Left lung (tissue), 14 donors: ENCODE measurements at places on chromosomes 6 and 20. TPM values are rescaled to one million over a fixed set of nuclear protein-coding genes. Genes with fewer than 3 reads are reported as not detected.
A peak's percentile ranks its signal among the peaks of the same experiment; 100 is the strongest.

DNA sequence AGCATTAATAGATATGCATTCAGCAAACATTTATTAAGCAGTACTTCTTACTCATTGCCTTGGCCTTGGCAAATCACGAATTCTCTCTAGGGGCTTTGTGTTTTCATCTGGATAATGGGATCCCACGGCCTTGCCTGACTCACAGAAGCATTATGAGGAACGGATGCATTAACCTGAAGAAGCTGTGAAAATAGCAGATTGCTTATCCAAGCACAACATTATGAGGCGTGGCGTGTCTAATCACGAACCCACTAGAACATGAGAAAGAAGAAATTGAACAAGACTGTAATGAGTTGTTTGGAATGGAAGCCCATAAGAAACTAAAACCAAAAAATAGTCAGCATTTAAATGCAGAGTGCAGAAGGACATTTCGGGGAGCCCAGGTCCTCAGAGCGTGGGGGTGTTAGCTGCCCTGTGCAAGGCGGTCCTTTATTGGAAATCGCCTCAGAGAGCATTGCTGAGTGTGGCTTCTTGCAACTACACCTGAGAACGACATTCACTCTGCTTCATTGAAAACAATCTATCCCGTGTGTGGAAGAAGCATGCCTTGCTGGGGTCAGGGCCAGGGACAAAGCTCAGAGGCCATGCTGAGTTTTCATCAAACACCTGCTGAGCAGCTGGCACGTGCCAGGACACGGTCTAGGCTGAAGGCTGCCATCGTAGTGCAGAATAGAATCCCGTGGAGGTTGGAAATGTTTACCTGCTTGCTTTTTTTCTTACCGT lies 179.9 kb downstream of the ZDHHC14 start:
- no peak for DNase-seq

DNA sequence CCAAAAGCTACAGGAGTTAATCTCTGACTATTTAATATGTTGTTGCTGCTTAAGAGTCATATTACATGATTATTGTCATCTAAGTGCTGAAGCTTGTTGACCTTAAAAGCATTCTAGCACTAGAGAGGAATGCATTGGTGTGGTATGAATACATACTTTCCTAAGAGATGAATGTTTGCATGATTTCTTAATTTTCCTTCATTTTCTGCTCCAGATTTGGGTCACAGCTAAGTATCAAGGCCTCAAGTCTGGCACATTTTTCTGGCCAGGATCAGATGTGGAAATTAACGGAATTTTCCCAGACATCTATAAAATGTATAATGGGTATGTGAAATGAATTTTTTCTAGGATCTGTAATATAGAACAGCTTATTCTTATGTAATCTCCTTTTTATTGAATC lies 53.6 kb downstream of the ENPP1 start:
- DNase-seq = no peak

- no peak for DNase-seq
Observed at GRCh38 chr6:106574741-106575458, 54.4 kb downstream of the RTN4IP1 start.

DNA sequence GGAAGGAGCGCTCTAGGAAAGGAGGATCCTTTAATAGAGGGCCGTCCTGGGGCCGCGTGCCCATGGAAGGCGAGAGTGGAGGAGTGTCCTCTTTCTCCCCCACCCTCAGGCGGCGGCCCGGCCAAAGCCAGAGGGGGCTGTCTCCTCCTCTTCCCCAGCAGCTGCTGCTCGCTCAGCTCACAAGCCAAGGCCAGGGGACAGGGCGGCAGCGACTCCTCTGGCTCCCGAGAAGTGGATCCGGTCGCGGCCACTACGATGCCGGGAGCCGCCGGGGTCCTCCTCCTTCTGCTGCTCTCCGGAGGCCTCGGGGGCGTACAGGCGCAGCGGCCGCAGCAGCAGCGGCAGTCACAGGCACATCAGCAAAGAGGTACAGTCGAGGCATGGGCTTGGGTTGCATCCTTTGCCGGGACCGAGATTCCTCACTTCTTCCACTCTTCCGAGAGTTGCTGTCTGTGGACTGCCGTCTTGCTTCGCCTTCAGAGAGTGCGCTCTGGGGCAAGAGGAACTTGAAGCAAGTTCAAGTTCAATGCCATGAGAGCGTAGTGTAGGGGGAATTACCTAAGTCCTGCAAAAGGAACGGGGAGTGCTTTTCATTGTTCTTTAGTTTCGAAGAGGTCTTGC lies at the start of gene LAMA2:
Gene LAMA2 (plus strand): TSS at position 148 of the 621 bp plus-strand sequence. CDS start 108 bp downstream, at position 256.
- peak; percentile 71 for DNase-seq

DNA sequence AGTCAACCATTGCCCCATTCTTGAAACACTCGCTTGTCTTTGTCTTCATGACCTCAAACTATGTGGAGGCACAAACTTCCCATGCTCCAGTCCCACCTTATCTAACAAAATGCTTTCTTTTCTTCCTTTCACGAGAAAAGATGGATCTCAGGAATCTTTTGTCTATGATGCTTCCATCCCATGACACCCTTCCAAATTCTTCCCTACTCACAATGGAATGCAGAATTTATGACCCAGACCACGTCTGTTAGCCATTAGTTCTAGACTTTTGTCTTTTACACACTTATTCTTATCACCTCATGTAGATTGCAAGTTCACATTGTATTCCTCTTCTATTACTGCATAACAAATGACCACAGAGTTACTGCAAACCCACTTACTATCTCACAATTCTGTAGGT lies 24.2 kb upstream of the LAMP5 start:
- DNase-seq = no peak

- no peak for DNase-seq
Observed at GRCh38 chr20:15317546-15318232, 980.3 kb upstream of the FLRT3 start.

GRCh38 chr6:118935978-118936703 lies 1.2 kb upstream of the MCM9 start:
- DNase-seq = no peak

- no peak for DNase-seq
Observed at GRCh38 chr6:132490478-132491204, 22.3 kb downstream of the STX7 start.

GRCh38 chr20:34543463-34544056 lies 15.0 kb upstream of the MAP1LC3A start:
- no peak for DNase-seq

- DNase-seq = no peak
Observed at GRCh38 chr6:160398674-160399271, 50.6 kb downstream of the SLC22A3 start.

DNA sequence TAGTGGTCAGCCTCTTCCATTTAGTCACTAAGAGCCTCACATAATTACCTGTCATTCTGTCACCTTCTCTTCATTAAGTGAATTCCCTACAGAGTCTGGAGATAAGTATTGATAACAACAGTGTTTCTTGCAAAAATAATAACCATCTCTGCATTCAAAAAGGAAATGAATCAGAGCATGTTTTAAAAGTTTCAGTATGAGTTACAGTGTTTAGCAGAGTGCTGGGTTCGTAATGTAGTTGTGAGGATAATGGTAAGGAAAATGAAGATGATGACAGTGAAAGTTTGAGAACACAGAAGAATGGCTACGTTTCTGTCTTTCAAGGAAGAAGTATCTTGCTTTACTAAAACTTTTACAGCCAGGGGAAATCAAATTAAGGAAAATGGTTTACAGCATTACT lies 31.3 kb downstream of the GPRC6A start:
- no peak for DNase-seq

- no peak for DNase-seq
Observed at GRCh38 chr6:17210683-17211082, 70.5 kb upstream of the RBM24 start.

GRCh38 chr6:17519120-17519519 lies 81.0 kb upstream of the FAM8A1 start:
- no peak for DNase-seq

DNA sequence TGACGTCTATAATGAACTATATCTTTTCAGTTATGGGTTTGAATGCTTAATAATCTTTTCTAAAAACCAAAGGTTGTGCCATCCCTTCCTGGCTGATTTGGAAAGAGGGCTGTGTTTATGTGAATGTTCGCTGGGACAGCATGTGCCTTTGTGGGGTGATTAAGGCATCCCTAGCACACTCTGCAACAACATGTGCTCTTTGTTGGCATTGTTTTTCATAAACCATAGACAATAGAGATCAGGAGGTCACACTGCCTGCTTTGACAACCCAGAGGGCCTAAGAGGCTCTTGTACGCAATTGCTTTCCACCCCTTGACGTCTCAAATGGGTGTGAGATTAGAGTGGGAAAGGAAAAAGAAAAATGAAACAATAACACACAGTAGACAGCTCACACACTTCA lies 116.0 kb downstream of the LRRC1 start:
- DNase-seq = no peak

GRCh38 chr20:43789593-43789992 lies 62.8 kb upstream of the GTSF1L start:
- no peak for DNase-seq

DNA sequence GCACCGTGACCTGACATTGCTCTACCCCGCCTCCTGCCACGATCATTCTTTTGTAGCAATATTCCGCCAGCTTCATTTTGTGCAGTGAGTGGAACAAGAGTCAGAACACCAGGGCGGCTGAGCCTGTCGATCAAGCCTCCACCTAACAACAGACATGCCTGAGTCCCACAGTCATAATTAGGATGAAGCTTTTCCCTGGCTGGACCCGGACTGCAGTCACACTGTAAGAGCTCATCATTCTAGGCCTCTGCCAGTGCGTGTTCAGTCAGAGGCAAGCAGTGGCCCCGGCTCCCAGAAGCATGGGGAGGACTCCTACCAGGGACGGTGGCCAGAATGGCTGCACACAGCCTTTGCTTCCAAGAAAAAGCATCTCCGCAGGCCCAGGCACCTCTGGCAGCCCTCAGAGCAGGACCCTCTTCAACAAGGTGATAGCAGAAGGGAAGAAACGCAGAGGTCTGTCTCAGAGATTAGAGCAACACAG lies 23.2 kb upstream of the UNC93A start:
- no peak for DNase-seq

DNA sequence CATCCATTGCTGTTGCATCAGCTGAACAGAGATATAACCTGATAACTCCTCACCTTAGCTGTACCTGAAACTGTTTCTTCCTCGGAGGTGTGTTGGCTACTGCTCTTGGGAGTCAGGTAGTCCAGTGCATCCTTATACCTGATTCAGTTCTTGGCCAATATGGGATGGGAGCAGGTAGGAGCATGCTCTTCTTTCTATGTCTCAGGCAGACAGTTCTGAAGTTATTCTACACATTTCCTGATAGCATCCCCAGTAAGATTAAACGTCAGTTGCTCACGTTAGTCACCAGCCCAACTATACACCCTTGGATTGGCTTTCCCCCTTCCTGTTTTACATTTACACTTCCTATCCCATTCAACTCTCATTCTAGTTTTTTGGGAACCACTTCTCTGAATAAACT lies 244.3 kb upstream of the FLRT3 start:
- DNase-seq = no peak

- DNase-seq = peak; percentile 88
Observed at GRCh38 chr6:152094992-152095592, 287.6 kb downstream of the ESR1 start.

- DNase-seq = no peak
Observed at GRCh38 chr6:109644131-109644530, 46.9 kb downstream of the AK9 start.

- DNase-seq = no peak
Observed at GRCh38 chr6:10098756-10099528, 315.9 kb downstream of the TFAP2A start.

GID8 gene
- polyA plus RNA-seq = 52.6 TPM

GSTA2 gene
- not detected for polyA plus RNA-seq

RUNX2 gene
- polyA plus RNA-seq = 2.8 TPM

SLC22A1 gene
- 0.24 TPM for polyA plus RNA-seq

KCNK5 gene
- polyA plus RNA-seq = 22.3 TPM

ECT2L gene
- 1.8 TPM for polyA plus RNA-seq

SIRPG gene
- polyA plus RNA-seq = 0.15 TPM

FKBP5 gene
- polyA plus RNA-seq = 22.2 TPM

LIME1 gene
- 6.7 TPM for polyA plus RNA-seq

GABRR1 gene
- polyA plus RNA-seq = not detected
